ENCODE measurements at places on chromosomes 2 and 18. TPM values are rescaled to one million over a fixed set of nuclear protein-coding genes. Genes with fewer than 3 reads are reported as not detected.

The AQP12A gene
- polyA plus RNA-seq: not detected

The POTEJ gene
- polyA plus RNA-seq: 0.16 TPM

The SULT1C2 gene
- not detected for polyA plus RNA-seq

The DUSP19 gene
- 7.7 TPM for polyA plus RNA-seq

The UPP2 gene
- polyA plus RNA-seq: 0.16 TPM

The MMADHC gene
- polyA plus RNA-seq: 250 TPM

The CYS1 gene
- not detected for polyA plus RNA-seq

The TTLL4 gene
- 12.7 TPM for polyA plus RNA-seq

The ICA1L gene
- 61.4 TPM for polyA plus RNA-seq

The TMEM127 gene
- polyA plus RNA-seq: 19.1 TPM

The CXCR4 gene
- 0.50 TPM for polyA plus RNA-seq

The PHOSPHO2 gene
- 25.4 TPM for polyA plus RNA-seq

The INPP4A gene
- polyA plus RNA-seq: 51.4 TPM

The OXER1 gene
- polyA plus RNA-seq: not detected

The NUP35 gene
- 32.6 TPM for polyA plus RNA-seq

The RGPD4 gene
- 0.26 TPM for polyA plus RNA-seq

The INPP5D gene
- not detected for polyA plus RNA-seq

The LYG2 gene
- not detected for polyA plus RNA-seq

The FTCDNL1 gene
- not detected for polyA plus RNA-seq

The EGR4 gene
- polyA plus RNA-seq: not detected

The CNDP1 gene
- polyA plus RNA-seq: 2.1 TPM

The CSRNP3 gene
- polyA plus RNA-seq: 66.6 TPM

Data from neural cell (in vitro differentiated cells).